ENCODE measurements at places on chromosomes 7 and 10.

GRCh38 chr10:111078505-111079185, 1.8 kb downstream of the ADRA2A start:
- no peak for DNase-seq

- DNase-seq, result no peak
These were observed 10.4 kb upstream of the EIF3A start for GRCh38 chr10:119090968-119091367.

- DNase-seq, result no peak
These were observed 316.8 kb downstream of the ELMO1 start for GRCh38 chr7:37131855-37132254.

- no peak for DNase-seq
These were observed 247.4 kb downstream of the ELFN1 start for GRCh38 chr7:1917221-1918062.

GRCh38 chr10:35343739-35344138, 7.4 kb downstream of the CCNY start:
- DNase-seq, result no peak

DNA sequence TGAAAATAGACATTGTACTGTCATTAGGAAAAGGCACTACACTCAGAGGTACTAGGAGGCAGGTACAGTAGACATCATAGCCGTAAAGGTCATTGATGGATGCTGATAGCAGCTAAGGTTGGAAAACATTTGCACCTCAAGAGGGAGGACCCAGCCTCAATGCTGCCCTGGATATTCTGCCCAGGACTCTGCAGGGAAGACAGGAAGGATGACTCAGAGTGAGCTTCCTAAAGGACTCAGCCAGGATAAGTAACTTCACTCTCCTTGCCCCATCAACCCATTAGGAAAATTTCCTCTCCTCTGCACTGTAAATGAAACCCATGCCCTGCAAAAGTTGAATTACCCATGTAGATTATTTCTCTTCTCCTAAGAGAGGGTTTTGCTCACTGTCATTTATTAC, 617.9 kb upstream of the MKI67 start:
- DNase-seq, result no peak

GRCh38 chr7:80984619-80985018, 65.8 kb upstream of the SEMA3C start:
- no peak for DNase-seq

GRCh38 chr10:108629834-108630233, 1293.5 kb downstream of the XPNPEP1 start:
- DNase-seq, result no peak

GRCh38 chr10:3056280-3057037, 10.9 kb upstream of the PFKP start:
- DNase-seq, result no peak

DNA sequence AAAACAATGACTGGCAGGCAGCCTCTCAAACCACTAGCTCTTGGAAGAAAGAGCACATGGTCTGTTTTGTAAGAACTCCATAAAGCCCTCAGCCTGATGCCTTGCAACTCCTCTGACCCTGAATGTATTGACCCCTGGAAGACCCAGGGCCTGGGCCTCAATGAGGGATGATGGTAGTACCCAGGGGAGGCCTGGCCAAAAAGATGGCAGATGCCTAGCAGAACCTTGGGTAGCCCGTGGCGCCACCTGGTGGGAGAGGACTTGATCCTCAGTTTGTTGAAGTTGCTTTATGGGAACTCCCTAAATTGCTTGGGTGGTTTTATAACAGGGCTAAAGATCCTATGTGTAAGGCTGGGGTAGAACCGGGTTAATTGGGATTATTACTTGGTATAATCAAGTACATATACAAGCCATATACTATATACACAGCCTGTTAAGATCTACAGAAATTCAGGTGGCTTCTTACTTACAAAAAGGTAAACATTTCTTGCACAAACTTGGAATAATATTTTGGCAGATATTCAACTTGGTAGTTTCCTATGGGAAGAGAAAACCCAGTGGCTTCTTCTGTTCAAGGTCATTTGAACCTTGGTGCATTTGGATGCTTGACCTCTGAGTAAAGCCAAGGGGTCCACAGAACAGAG, 95.8 kb upstream of the CACUL1 start:
- DNase-seq, result peak; percentile 57

All from iPS DF 6.9 (cell line).